Thyroid gland (tissue), 4 donors: ENCODE measurements at places on chromosomes 1 and 21. TPM values are rescaled to one million over a fixed set of nuclear protein-coding genes. Genes with fewer than 3 reads are reported as not detected.

The EIF4G3 gene
- 102 TPM for total RNA-seq

The DMRTA2 gene
- not detected for total RNA-seq

The PLPP3 gene
- 257 TPM for total RNA-seq

- DNase-seq = no peak
Measured at GRCh38 chr1:66276218-66276617, 257.7 kb upstream of the SGIP1 start.

- no peak for DNase-seq
Measured at GRCh38 chr1:63799820-63800219, 26.0 kb downstream of the ROR1 start.

DNA sequence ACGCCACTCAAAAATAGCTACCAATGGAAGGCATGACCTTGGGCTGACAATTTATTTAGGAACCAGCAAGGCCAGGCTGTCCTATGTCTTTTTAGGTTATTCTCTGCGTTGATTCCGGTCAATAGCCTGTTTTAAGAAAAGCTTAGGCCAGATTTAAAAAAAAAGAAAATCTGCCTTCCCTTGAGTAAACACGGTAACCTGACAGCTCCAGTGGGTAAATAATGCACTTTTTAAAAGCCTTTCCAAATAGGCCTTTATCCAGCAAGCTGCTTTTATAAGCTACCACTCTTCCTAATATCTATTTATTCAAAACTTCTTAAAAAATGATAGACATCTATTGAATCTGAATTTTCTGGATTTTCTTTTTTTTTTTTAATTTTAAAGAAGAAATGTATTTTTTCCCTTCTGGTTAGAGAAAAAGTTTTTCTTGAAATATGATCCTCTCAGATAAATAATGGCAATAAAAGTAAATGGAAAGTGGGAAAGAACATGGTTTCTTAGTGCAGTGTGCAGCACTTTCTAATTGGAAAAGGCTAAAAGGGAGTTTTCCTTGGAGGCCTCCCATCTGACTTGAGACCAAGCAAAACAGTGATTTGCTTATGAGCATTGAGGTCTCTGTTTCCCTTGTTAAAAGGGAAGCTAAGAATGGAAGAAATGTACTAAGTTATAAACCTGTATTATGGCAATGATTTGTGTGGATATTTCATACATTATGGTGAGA, 281.0 kb upstream of the RUNX1 start:
- DNase-seq = no peak

DNA sequence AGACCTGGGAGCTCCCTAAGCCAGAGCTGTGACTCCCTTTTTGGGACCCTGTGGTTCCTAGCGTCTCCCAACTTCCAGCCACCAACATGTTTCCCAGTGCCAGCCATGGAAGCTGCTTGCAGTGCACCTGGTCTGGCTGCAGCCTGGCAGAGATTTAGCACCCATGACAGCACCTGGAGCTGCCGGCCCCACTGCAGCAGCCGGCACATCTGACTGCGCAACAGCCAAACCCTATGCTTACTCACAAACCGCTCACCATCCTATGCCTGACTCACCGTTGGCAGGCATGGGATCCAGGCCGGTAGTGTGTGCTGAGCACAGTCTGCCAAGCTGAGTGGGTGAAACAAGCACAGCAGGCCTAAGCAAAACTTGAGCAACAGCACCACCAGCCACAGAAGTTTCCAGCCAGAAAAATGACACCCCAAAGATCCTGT, 435.9 kb upstream of the PRMT6 start:
- no peak for DNase-seq
